ENCODE measurements at places on chromosomes 1 and 21.

DNA sequence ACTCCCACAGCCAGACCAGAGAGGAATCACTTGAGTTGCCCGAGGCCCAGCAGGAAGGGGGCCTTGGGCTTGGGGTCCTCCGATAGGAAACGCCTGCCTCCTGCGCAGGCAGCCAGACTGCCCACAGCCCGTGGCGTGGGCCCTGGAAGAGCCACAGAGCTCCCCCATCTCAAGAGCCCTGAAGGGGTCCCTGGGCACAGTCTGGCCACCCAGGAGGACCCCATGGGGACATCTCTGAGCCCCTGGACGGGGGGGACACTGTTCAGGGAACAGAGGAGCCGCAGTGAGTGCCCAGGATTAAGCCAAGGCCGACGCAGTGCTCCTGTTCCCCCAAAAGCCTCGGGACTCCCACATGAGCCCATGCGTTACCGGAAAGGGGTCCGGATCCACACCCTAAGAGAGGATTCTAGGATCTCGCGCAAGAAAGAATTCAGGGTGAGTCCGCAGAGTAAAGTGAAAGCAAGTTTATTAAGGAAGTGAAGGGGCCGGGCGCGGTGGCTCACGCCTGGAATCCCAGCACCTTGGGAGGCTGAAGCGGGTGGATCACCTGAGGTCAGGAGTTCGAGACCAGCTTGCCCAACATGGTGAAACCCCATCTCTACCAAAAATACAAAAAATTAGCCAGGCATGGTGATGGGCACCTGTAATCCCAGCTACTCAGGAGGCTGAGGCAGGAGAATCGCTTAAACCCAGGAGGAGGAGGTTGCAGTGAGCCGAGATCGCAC lies 38.1 kb upstream of the LBR start:
- no peak overlapping the region for H3K4me3 ChIP-seq
- no peaks in the 10 kb centered on the region for H3K36me3 ChIP-seq
- H3K4me1 ChIP-seq, result peaks cover 10% of the 10 kb centered on the region
- no peak overlapping the region for H3K27ac ChIP-seq
- no peak for DNase-seq
- H3K27me3 ChIP-seq, result no peaks in the 10 kb centered on the region

- no peaks in the 10 kb centered on the region for H3K4me1 ChIP-seq
- no peak overlapping the region for H3K4me3 ChIP-seq
- H3K36me3 ChIP-seq, result peaks cover 94% of the 10 kb centered on the region
- no peak overlapping the region for H3K27ac ChIP-seq
- DNase-seq, result no peak
Measured at GRCh38 chr1:43597721-43598120, 52.2 kb upstream of the KDM4A start.

DNA sequence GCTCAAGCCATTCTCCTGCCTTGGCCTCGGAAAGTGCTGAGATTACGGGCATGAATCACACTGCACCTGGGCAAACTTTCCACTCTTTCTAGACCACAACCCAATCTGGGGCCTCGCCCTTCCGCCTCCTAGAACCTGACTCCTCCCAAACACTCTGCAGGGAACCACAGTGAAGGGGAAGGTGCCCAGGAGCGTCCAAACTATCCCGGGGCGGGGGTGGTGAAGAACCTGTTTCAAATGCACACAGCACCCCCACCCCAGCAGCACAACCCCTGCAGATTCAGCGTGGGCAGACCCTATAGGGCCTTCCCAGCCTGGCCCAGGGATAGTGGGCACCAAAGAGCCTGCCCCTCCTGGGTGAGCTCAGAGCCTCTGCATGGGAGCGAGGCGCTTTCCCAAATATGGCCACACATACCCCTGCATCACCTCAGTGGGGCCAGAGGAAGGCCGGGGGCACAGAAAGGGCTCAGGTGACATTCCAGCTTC lies 86.9 kb downstream of the STUM start:
- H3K27me3 ChIP-seq, result no peaks in the 10 kb centered on the region
- H3K36me3 ChIP-seq, result no peaks in the 10 kb centered on the region
- DNase-seq, result no peak
- H3K4me3 ChIP-seq, result no peak overlapping the region
- H3K4me1 ChIP-seq, result no peaks in the 10 kb centered on the region

DNA sequence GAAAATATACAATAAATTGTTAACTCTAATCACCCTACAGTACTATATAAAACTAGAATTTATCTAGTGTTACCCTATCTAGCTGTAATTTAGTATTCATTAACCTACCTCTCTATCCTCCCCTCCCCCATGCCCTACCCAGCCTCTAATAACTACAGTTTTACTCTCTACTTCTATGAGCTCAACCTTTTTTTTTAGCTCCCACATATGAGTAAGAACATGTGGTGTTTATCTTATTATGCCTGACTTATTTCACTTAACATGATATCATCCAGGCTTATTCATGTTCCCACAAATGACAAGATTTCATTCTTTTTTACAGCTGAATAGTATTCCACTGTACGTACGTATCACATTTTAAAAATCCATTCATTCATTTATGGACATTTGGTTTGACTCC lies 46.0 kb upstream of the WARS2 start:
- no peak for DNase-seq
- H3K27ac ChIP-seq, result no peak overlapping the region
- H3K4me3 ChIP-seq, result no peak overlapping the region

DNA sequence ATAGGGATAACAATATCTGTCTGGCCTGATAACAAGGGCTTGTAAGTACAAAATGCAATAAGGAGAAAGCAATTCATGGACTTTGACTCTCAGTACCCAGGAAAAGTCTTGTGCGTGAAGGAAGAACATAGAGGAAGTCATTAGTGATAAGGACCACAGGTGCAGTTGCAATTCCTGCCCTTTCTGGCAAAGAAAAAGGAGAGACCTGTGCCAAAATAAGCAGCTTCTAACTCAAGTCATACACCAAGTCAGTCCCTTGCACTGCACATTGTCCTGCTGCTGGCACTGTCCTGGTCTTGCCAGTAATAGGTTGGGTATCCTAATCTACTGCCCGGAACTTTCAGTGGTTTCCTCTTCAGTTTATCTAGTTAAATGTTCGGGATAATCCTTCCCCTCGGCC lies 14.8 kb upstream of the SOD1 start:
- H3K4me3 ChIP-seq, result no peak overlapping the region
- no peak overlapping the region for H3K27ac ChIP-seq
- no peaks in the 10 kb centered on the region for H3K36me3 ChIP-seq
- H3K4me1 ChIP-seq, result no peaks in the 10 kb centered on the region
- no peak for DNase-seq

DNA sequence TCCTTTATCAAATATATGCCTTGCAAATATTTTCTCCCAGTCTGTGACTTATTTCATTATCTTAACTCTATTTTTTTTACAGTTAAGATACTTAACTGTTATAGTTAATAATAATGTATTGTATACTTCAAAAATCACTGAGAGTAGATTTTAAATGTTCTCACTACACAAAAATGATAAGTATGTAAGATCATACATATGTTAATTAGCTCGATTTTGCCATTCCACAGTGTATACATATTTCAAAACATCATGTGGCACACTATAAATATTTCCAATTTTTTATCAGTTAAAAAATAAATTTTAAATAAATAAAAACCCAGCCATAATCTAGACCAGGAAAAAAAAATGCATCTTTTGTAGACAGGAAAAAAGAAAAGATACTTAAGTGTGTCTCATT lies 27.2 kb downstream of the CTTNBP2NL start:
- H3K4me3 ChIP-seq, result no peak overlapping the region
- no peaks in the 10 kb centered on the region for H3K27me3 ChIP-seq
- DNase-seq, result no peak

- H3K27ac ChIP-seq, result no peak overlapping the region
- no peaks in the 10 kb centered on the region for H3K36me3 ChIP-seq
- H3K27me3 ChIP-seq, result no peaks in the 10 kb centered on the region
- no peak overlapping the region for H3K4me3 ChIP-seq
- no peak for DNase-seq
- no peaks in the 10 kb centered on the region for H3K4me1 ChIP-seq
Measured at GRCh38 chr1:206563367-206564207, 48.7 kb downstream of the EIF2D start.

DNA sequence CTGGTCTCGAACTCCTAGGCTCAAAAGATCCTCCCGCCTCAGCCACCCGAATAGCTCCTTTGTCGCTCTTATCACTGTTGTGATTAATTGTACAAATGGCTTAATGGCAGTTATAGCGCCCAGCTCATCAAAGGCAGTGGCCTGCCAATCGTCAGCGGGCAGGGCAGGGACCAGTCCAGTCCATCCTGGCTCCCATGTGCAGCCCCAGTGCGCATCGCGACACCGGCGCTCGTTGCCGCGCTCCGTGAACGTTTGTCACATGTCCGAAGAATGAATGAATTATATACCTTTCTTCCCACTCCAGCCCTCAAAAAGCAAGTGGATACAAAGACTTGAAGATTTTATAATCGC lies 18.4 kb downstream of the MTX1 start:
- H3K27me3 ChIP-seq, result no peaks in the 10 kb centered on the region
- H3K4me3 ChIP-seq, result peak overlapping the region; percentile 45
- H3K4me1 ChIP-seq, result peaks cover 19% of the 10 kb centered on the region
- H3K27ac ChIP-seq, result peak overlapping the region; percentile 73
- H3K36me3 ChIP-seq, result no peaks in the 10 kb centered on the region

DNA sequence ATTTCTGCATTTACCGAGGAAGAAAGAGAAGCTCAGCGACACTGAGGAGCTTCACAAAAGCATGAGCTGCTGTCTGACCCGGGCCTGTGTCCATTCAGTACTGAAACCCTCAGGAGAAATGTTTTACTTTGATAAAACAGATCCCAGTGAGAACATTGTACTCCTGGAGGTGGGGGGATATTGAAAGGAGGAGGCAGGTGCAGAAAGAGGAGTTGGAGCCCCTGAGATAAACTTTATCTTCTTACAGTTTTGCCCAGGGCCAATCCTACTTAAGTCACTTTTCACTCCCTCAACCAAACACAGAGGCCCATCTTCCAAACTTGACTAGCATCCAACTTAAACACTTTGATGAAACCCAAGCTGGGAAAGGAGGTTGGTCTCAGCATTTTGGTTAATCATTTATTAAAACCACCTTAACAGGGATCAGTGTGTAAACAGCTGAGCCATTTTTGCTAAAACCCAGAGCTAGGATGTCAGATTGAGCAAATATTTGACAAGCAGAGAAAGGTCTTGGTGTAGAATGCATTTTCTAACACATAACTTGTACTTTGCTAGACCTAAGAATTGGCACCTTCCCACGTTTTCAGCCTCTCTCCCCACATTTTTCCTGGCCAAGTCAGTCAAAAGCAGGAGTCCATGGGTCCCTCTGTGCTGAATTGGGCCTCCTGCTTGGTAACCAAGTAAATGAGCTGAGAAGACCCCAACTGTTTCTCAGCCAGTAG lies 32.5 kb upstream of the SARS1 start:
- no peak overlapping the region for H3K4me3 ChIP-seq
- no peaks in the 10 kb centered on the region for H3K4me1 ChIP-seq
- H3K36me3 ChIP-seq, result no peaks in the 10 kb centered on the region

DNA sequence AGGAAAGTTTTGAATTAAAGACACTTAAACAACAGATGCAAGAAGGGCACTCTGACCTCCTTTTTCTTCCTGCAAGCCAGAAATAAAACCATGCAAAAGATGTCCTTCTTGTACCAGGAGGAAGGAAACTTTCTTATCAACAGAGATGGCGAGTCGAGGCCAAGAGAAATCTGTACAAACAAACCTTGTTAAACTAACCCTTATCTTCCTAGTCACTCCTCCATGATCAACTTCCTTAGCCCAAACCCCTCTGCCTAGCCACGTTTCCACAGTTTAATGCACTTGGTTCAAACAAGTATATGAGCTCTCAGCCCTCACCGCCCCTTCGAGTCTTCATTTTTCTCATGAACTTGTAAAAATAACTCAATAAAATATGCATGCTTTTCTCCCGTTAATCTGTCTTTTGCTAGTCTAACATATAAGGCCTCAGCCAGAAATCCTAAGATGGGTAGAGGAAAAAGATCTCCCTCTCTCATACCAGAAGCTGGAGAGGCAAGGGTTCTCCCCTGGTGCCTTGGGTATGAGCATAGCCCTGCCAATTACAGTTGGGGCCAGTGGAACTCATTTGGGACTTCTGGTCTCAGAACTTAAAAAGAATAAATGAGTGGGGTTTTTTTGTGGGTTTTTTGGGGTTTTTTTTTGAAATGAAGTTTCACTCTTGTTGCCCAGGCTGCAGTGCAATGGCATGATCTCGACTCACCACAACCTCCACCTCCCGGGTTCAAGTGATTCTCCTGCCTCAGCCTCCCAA lies 141.7 kb upstream of the SOD1 start:
- no peak for DNase-seq
- H3K4me1 ChIP-seq, result no peaks in the 10 kb centered on the region
- H3K27ac ChIP-seq, result no peak overlapping the region
- no peaks in the 10 kb centered on the region for H3K27me3 ChIP-seq
- H3K36me3 ChIP-seq, result no peaks in the 10 kb centered on the region
- H3K4me3 ChIP-seq, result no peak overlapping the region

- H3K27ac ChIP-seq, result no peak overlapping the region
- peaks cover 2% of the 10 kb centered on the region for H3K27me3 ChIP-seq
- no peaks in the 10 kb centered on the region for H3K4me1 ChIP-seq
- no peak for DNase-seq
- no peaks in the 10 kb centered on the region for H3K36me3 ChIP-seq
- no peak overlapping the region for H3K4me3 ChIP-seq
Measured at GRCh38 chr21:44890961-44891541, 17.6 kb upstream of the PTTG1IP start.

DNA sequence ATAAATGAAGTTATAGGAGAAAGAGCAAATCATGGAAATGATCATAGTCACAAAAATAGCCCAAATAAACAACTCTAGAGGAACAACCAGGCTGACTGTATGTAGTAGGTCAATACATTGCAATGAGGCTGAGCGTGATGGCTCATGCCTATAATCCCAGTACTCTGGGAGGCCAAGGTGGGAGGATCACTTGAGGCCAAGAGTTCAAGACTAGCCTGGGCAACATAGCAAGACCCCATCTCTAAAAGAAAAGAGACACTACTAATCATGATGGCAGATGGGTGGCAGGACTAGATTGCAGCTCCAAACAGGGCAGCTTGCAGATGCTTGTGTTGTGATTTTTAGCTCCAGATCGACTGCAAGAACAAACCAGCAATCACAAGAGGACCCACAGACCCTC lies 27.6 kb downstream of the NDC1 start:
- no peaks in the 10 kb centered on the region for H3K4me1 ChIP-seq
- no peak overlapping the region for H3K27ac ChIP-seq
- no peak for DNase-seq

- H3K4me1 ChIP-seq, result peaks cover 17% of the 10 kb centered on the region
- no peaks in the 10 kb centered on the region for H3K27me3 ChIP-seq
- H3K4me3 ChIP-seq, result no peak overlapping the region
- no peak for DNase-seq
Measured at GRCh38 chr1:113660088-113660487, 99.2 kb downstream of the PHTF1 start.

GRCh38 chr1:215128504-215128903 lies 46.0 kb downstream of the KCNK2 start:
- no peak overlapping the region for H3K27ac ChIP-seq
- no peak for DNase-seq
- no peaks in the 10 kb centered on the region for H3K27me3 ChIP-seq
- no peaks in the 10 kb centered on the region for H3K36me3 ChIP-seq
- H3K4me3 ChIP-seq, result no peak overlapping the region

DNA sequence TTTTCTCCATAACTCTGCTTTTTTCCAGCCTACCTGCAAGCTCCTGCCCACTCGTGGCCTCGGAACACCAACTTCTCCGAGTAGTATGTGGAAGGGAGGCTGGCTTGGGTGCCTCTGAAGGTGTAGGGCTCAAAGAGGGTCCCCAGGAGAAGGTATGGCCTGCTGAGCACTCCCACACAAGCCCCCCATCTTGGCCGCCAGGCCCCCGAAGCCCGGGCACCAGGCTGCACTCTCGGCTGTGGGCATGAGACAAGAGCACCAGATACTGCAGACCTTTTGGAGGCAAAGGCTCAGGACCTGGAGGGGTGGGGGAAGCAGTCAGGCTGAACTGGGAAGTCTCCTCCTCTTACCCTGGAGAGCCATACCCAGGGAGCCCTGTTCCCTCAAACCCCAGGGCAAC lies 1.7 kb downstream of the ZNF692 start:
- DNase-seq, result no peak
- no peaks in the 10 kb centered on the region for H3K4me1 ChIP-seq
- peaks cover 25% of the 10 kb centered on the region for H3K36me3 ChIP-seq
- H3K27ac ChIP-seq, result no peak overlapping the region
- no peaks in the 10 kb centered on the region for H3K27me3 ChIP-seq

Data from RWPE2 (cell line).